ENCODE measurements at places on chromosomes 1 and 21. TPM values are rescaled to one million over a fixed set of nuclear protein-coding genes. Genes with fewer than 3 reads are reported as not detected.

SPRR1B gene
- not detected for total RNA-seq

KCNJ9 gene
- total RNA-seq: 0.13 TPM

OPTC gene
- total RNA-seq: not detected

USP25 gene
- 41.5 TPM for total RNA-seq

- H3K4me1 ChIP-seq: peaks cover 13% of the 10 kb centered on the region
- no peak overlapping the region for H3K4me3 ChIP-seq
- no peak overlapping the region for H3K27ac ChIP-seq
- H3K27me3 ChIP-seq: no peaks in the 10 kb centered on the region
These were observed 23.7 kb downstream of the JAK1 start for GRCh38 chr1:64942675-64943074.

- no peak overlapping the region for H3K27ac ChIP-seq
- no peaks in the 10 kb centered on the region for H3K27me3 ChIP-seq
- DNase-seq: no peak
- no peaks in the 10 kb centered on the region for H3K4me1 ChIP-seq
These were observed 1367.2 kb downstream of the KCNT2 start for GRCh38 chr1:195241066-195241465.

DNA sequence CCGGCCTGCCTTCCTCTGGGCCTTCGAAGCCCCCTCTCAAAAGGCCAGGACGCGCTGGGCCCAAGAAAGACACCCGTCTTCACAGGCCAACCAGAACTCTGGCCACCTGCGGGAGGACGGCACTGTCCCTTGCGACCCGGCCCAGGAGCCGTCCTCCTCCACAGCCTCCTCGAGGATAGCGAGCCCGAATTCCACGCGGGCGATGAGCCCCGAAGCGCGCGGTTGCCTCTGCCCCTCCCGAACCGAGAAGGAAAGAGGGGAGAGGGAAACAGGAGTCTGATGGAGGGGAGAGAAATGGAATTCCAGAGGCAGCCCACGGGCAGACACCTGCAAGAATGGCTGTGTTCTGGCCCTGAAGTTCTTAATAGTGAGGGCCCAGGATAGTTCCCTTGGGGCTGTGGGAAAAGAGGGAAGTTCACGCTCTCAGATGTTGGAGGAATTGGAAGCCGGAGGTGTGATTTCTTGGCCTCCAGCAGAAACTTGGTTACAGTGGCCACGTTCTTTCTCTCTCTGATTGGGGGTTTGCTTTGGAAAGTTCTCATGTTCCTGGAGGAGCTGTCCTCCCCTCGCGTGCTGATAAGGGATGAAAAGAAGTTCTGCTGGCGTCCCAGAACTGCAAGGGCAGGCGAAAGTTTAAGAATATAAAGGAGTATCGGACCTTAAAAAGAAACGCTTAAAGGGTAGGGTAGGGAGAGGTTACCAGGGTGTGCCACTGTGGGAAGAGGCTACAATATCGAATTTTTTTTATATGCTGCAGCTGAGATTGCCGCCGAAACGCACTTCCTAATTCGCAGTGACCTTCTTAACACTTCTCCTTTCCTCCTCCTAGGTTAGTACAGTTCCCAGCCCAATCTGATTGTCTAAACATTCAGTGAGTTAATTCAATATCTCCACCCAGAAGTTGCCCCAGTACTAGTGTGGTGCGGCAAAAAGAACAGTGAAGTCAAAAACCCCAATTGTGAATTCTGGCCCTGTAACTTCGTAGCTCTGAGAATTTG is 5.8 kb upstream of the SLC44A5 start:
- no peaks in the 10 kb centered on the region for H3K36me3 ChIP-seq
- peaks cover 43% of the 10 kb centered on the region for H3K27me3 ChIP-seq
- DNase-seq: peak; percentile 54

GRCh38 chr1:212158912-212159796 is 123.6 kb downstream of the DTL start:
- H3K4me1 ChIP-seq: peaks cover 23% of the 10 kb centered on the region
- no peaks in the 10 kb centered on the region for H3K27me3 ChIP-seq
- H3K27ac ChIP-seq: no peak overlapping the region
- DNase-seq: no peak

DNA sequence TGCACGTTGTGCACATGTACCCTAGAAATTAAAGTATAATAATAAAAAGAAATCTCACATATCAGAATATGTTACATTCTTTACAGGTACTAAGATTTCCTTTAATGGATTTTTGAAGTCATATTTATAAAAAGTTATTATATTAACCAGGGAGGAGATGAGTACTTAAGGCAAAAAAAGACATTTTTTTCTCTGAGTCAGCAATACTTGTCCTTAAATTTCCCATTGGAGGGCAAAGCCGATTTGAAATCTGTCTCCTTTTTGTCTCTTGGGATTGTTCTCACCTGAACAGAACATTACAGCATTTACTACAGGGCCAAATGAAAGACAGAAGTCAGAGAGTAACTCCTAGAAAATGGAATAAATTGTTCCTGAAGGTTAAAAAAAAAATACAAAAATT is 26.3 kb upstream of the SLC16A1 start:
- DNase-seq: no peak
- H3K4me3 ChIP-seq: no peak overlapping the region
- H3K4me1 ChIP-seq: no peaks in the 10 kb centered on the region
- H3K27ac ChIP-seq: no peak overlapping the region
- no peaks in the 10 kb centered on the region for H3K36me3 ChIP-seq
- H3K27me3 ChIP-seq: no peaks in the 10 kb centered on the region

GRCh38 chr21:28283641-28284490 is 708.8 kb downstream of the LTN1 start:
- H3K27me3 ChIP-seq: no peaks in the 10 kb centered on the region
- H3K4me1 ChIP-seq: peaks cover 13% of the 10 kb centered on the region
- H3K36me3 ChIP-seq: no peaks in the 10 kb centered on the region
- 0 out of 2 replicates have a peak overlapping the region, but pooled peaks have one; percentile 26 for H3K4me3 ChIP-seq

Data from GM23248 (cell line).